ENCODE measurements at places on chromosomes 16 and 17.

DNA sequence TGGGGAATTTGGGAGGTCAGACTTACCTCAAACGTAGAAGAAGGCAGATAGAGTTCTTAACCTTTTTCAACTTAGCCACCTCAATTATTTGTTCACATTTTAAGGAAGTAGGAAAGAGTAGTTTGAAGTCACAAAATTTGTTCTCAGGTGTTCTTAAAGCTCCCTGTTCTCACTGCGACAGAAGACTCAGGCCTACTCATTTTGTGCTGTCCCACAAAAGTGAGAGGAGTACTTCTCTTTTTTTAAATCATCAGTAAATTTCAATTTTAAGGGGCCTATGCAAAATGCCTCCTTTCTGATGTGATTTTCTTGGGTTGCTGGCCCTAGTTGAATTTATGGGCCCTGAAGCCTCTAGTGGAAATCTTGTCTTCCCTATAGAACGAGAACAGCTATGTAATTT, 133.4 kb downstream of the MAP2K6 start:
- no peak for DNase-seq

- peak; percentile 18 for DNase-seq
Measured at GRCh38 chr16:96935-97381, 18.9 kb downstream of the MPG start.

GRCh38 chr17:1800240-1800639, 29.5 kb downstream of the SMYD4 start:
- no peak for DNase-seq

- peak; percentile 86 for DNase-seq
Measured at GRCh38 chr17:77571155-77571981, 387.1 kb upstream of the TNRC6C start.

- no peak for DNase-seq
Measured at GRCh38 chr17:68305142-68305541, 13.8 kb downstream of the ARSG start.

GRCh38 chr17:56136301-56136700, 17.0 kb upstream of the ANKFN1 start:
- no peak for DNase-seq

DNA sequence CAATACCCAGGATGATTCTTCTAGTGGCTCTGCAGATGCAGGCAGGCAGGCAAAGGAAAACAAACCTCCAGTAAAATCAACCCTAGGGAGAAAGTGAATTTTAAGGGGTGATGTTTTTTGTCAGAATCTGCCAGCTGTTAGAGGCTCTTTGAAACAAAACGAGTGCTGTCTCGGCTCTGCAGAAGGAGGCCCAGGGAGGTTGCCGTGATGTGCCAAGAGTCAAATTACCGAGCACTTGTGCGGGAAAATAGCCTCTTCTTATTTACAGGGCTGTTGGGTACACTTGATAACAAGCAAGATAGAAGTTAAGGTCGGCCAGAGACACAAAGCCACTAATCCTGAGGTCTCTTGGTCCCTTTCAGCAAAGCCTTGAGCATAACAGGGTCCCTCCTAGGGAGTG, 68.9 kb upstream of the EEF2KMT start:
- no peak for DNase-seq

DNA sequence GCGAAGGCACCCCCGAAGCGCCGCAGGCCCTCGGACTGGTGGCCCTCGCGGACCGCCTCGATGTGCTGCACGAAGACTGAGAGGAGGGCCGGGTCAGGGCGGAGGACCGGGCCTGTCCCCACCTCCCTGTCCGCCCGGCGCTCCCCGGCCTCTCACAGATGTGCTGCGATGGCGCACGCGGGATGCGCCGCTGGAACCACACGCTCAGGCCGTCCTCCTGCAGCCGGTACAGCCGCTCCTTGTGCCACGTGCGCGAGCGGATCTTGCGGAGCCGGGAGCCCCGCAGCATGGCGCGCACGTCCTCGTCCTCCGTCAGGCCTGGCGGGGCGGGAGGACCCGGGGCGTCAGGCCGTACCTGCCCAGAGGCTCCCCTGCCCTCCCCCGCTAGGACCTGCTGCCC, 11.3 kb downstream of the PLCD3 start:
- no peak for DNase-seq

GRCh38 chr17:12631076-12631475, 34.6 kb upstream of the MYOCD start:
- DNase-seq: no peak

- DNase-seq: no peak
Measured at GRCh38 chr17:30454635-30455034, 22.6 kb upstream of the GOSR1 start.

- no peak for DNase-seq
Measured at GRCh38 chr17:8924595-8924994, 40.9 kb downstream of the PIK3R5 start.

GRCh38 chr17:53100126-53100525, 722.6 kb upstream of the KIF2B start:
- no peak for DNase-seq

GRCh38 chr16:29644338-29644857, 18.6 kb upstream of the SPN start:
- no peak for DNase-seq

- no peak for DNase-seq
Measured at GRCh38 chr17:43702637-43703036, 40.9 kb upstream of the MEOX1 start.

- no peak for DNase-seq
Measured at GRCh38 chr16:12011565-12011964, 35.0 kb downstream of the SNX29 start.

DNA sequence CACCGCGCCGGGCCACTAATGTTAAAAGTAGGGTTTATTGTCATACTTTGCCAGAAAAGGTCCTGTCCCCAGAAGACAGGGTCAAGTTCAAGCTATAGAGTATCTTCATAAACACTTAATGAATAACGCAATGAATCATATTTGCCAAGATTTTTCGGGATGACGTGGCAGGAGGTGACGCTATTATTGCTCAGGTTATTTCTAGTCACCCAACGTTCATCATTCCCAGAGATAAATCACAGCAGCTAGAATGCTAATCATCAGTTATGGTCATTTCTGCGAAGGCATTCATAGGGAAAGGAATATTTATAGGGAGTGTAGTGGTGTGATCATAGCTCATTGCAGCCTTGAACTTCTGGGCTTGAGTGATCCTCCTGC, 2.0 kb downstream of the TMC5 start:
- no peak for DNase-seq

- no peak for DNase-seq
Measured at GRCh38 chr16:26770547-26770946, 296.2 kb upstream of the C16orf82 start.

DNA sequence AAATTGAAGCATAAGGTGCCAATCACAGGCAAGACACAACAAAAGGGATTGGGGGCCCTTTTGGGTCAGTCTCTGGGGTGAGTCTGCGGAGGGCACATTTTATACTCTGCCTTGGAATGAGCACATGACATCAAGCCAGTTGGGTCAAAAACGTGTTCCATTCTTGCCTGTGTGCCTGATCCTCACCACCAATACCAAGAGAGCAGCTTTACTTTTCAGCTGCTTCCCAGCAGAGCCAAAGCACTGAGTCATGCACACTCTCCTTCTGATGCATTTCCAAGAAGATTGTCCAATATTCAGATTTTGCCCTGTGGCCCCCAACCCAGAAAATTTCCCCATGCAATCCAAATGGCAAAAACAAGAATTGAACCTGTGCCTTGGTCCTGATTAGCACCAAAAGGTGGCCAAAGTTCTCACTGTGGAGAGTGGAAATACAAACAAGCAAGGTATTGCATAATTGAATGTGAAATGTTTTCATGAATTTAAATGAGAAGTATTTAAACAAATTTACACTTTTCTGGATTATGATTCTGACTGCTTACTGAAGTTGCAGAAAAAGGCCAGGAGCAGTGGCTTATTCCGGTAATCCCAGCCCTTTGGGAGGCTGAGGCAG, 217.8 kb upstream of the SOX9 start:
- no peak for DNase-seq

- no peak for DNase-seq
Measured at GRCh38 chr16:80671281-80671849, 130.6 kb downstream of the DYNLRB2 start.

GRCh38 chr17:75642784-75643642, 9.8 kb downstream of the SMIM5 start:
- DNase-seq: no peak

GRCh38 chr16:84785843-84786581, 33.8 kb upstream of the CRISPLD2 start:
- no peak for DNase-seq

DNA sequence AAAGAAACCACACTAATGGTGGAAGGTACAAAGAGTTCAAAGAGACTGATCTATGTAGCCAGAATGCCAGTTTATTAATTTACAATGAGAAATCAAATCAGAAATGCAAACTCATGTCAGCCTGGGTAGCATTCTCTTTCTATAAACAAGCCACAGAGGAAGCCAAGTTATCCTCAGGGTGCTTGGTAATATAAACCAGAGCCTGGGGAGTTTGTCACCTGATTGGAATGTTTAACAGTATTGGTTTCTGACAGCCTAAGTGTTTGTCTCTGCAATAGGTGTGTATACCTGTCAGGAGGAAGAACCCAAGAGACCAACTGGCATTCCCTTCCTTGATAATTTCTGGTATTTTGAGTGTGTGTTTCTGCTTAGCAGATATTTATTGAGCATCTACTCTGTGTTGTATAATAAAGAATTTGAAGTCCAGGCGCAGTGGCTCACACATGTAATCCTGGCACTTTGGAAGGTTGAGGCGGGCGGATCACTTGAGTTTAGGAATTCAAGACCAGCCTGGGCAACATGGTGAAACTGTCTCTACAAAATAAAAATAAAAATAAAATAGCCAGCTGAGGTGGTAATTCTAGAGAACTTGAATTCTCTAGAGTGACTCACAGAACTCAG, 3.1 kb upstream of the C17orf58 start:
- no peak for DNase-seq

DNA sequence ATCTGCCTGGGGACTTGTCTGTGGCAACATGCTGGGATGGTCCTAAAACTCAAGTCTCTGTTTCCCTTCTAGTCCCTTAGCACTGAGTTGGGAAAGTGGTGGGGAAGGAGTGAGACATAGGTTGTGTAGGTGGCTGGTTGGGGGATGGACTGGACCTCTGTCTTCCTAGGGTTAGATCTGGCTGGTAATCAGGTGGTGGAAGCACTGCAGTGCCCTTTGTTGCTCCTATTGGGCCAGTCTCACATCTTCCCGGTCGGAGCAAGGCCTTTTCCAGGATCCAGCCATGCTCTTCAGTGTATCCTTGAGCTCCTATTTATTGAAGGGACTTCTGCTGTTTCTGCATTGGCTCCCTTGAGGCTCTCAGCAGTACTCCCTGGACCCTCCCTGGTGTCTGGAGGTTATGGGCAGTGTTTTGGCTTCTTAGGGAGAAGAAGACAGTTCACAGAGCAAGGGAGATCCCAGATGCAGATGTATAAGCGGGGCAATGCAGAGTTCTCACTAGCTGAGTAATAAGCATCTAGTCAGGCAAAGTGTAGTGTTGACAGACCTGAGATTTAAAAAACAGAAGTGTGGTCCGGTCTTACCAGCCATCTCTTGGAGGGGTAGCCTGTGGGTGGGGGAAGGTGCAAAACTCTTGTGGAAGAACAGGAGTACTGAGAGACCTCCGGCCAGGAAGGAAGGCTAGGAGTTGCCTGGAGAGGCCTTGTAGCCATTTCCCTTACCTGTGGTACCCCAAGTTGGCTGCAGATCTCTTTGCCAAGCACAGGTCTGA, 1.3 kb upstream of the NUTF2 start:
- no peak for DNase-seq

DNA sequence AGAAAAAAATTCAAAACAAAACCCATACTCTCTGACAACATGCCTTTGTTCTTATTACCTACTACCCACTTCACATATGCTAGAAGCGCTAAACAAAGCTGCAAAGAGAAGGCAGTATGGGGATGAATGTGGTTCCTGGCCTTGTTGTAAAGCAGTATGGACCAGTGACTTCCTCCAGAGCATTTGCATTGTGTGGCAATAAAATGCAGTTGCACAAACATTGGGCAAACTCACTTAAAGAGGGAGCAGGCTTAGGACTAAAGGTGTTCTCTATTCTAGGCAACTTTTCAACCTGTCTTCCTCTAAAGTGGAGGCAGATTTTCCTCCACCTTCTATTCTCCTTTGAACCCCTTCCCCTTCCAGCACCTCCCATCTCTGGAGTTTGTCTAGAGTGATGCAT, 17.1 kb downstream of the TMIGD1 start:
- DNase-seq: peak; percentile 90

DNA sequence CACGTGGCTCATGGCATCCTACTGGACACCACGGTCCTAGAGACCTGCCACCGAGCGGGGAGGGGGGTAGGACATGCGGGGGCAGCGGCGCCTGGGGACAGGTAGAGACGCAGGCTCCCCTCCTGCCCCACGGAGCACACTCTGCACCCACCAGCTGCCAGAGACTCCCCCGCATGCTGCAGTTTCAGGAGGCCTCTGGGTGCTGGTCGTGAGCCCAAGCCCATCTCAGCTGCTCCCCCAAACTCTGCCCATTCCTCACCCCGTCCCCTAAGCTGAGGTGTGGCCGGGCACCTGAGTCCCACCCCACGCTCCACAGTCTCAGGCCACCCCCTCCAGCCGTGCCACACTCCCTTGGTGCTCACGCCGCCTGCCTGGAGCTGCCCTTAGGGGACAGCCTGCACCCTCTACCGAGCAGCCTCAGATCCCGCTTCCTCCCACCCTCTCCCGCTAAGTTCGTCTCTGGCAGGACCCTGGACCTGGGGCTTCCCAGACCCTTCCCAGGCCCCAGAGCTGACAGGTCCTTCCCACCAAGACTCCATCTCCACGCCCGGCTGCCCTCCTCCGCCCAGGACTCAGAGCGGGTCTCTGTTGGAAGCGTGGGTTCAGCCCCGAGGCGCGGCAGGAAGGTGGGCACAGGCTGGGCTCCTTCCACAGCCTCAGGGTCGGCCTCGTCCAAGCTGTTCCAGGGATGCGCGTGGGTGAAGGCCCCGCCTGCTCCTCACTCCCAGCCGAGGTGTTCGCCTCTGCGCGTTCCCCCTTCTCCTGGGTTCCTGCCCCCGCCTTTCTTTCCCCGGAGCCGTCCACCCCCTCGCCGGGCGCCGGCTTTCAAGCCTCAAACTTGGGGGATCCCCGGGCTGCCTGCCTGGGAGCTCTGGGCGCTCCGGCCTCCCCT, 1.3 kb downstream of the RAB40B start:
- DNase-seq: no peak
